Tibial artery (tissue), 4 donors: ENCODE measurements at places on chromosomes 7 and 10.

DNA sequence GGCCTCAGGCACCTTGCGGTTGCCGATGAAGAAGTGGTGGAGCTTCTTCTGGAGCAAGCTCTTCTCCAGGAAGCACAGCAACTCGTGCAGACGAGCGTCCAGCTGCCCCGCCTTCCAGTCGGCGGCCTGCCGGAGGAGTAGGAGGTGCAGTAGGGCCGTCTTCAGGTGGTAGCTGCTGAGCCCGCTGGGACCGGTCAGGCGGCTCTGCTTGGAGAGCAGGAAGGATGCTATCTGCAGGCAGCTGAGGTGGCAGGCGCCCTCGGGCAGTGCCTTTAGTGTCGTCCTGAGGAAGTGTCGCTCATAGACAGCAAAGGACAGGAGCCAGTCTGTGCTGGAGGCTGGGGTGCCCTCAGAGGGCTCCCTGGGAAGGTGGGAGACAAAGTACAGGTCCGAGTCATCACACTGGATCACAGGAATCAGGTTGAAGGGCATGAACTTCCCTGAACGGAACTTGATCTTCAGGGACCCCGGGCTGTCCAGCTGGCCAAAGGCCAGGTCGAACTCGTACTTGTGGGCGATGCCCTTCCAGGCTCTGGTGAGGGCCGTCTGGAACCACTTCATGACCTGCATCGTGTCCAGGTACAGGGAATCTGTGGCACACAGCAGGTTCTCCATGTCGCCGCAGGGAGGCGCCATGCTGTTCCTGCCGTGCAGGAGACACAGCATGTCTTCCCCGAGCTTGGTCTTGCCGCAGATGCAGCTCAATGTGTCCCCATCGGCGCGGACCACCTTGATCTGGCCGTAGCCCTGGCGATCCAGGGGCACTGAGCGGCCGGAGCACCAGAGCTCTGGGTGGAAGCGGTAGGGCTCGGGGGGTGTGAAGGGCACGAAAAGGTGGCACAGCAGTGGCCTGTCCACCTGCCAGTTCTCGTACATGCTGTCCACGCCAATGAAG is 23.4 kb downstream of the ITPRIP start:
- no peak for DNase-seq

- no peak for DNase-seq
Observed at GRCh38 chr7:41107938-41108448, 594.9 kb downstream of the INHBA start.

DNA sequence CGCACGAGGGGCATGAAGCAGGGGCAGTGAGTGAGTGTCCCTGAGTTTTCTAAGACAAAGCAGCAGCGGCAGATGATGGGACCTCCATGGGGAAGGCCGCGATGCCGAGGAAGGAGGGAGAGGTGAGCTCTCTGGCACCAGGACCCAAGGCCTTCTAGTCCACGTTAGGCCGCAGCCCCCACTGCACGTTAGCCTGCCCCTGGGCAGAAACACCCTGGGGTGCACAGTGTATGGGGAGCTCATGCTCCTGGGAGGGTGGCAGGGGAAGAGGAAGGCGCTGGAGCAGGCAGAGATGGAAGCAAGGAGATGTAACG is 97.3 kb upstream of the IKZF1 start:
- DNase-seq = no peak

DNA sequence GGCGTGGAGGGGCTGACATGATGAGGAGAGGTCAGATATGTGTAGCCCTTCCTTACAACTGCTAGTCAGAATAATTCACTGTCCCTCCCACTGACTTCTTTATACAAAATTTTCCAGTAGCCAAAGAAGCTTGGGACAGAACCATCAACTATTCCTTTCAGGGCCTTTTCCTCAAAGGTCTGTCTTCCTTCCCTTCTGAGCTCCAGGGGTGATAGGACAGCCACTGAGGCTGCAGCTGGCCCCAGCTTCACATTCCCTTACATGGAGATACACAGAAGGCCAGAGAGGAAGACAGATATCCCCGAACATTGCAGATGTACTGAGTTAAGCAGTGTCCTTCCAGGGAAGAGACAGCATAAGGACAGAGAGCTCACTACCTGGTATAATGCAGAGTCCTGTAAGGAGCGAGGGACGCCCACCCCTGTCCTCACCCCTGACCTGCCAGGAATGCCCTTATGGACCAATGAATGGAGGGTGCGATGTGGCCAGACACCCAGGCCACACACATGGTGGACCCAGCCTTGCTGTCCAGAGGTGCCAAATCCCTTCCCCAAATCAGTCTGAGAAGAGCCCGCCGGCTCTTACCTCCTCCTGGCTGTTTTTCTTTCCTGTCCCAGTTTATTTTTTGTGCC is 754.7 kb downstream of the GRID1 start:
- peak; percentile 32 for DNase-seq

GRCh38 chr7:96596120-96596826 is 113.4 kb downstream of the SEM1 start:
- no peak for DNase-seq

DNA sequence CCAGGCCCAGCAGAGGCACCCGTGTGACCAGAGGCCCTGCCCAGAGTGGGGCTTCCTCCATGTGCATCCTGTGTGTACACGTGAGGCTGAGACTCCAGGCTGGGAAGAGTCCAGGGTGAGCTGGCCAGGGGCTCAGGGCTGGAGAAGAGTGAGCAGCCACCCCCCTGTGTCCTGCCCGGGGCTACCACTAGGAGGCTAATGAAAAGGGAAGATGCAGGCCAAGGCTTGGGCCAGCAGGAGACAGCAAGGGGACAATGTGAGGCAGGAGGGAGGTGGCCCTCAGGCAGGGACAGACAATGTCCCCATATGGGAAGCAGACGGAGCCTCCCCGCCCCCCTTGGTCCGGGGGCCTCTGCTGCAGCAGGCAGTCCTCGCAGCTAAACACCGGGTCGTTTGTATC is 102.0 kb downstream of the HIF1AN start:
- DNase-seq = no peak
